ENCODE measurements at places on chromosomes 5 and 9. TPM values are rescaled to one million over a fixed set of nuclear protein-coding genes. Genes with fewer than 3 reads are reported as not detected.

- no peak for DNase-seq
- no peaks in the 10 kb centered on the region for H3K27me3 ChIP-seq
- no peaks in the 10 kb centered on the region for H3K4me1 ChIP-seq
- no peak overlapping the region for H3K4me3 ChIP-seq
- H3K27ac ChIP-seq = no peak overlapping the region
- no peaks in the 10 kb centered on the region for H3K36me3 ChIP-seq
Measured at GRCh38 chr9:71268871-71269635, 147.6 kb upstream of the TRPM3 start.

The WWC1 gene
- 97.7 TPM for total RNA-seq

DNA sequence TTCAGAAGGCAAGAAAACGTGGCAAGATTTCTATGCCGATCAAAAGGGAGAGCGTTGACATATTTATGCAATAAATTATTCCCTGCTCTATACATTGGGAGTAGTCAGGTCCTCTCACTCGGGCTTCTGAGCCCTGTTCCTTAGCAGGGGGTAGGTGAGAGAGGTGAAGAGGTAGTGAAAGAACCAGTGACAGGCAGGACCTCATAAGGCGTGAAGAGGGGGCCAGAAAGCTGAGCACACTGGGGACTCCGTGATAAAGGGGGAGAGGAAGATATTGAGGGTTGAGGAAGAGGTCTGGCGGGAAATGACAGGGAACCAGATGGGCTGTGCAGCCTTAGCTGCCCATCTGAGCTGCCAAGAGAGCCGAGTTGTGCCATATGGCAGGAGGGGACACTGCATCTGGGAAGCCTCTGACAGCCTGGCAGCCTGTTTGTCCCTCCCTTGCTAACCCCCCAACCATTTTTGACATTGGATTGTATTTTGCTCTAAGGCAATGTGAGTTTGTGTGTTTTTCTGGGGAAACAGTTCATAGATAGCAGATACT lies 782 bp upstream of the CDC20B start:
- H3K27me3 ChIP-seq = no peaks in the 10 kb centered on the region
- no peak overlapping the region for H3K27ac ChIP-seq
- peaks cover 20% of the 10 kb centered on the region for H3K4me1 ChIP-seq
- H3K36me3 ChIP-seq = no peaks in the 10 kb centered on the region
- no peak for DNase-seq

The IL31RA gene
- 2.0 TPM for total RNA-seq

GRCh38 chr5:175589714-175590113 lies 68.2 kb upstream of the HRH2 start:
- no peak overlapping the region for H3K4me3 ChIP-seq
- no peak overlapping the region for H3K27ac ChIP-seq
- no peak for DNase-seq
- H3K4me1 ChIP-seq = no peaks in the 10 kb centered on the region
- peaks cover 91% of the 10 kb centered on the region for H3K27me3 ChIP-seq
